Stimulated activated CD4-positive, alpha-beta T cell treated with anti-CD3 and anti-CD28 coated beads, Interleukin-15, amount 100 ng/mL, for 1 hour (primary cell): ENCODE measurements at places on chromosomes 2 and 18.

GRCh38 chr18:9319333-9319732, 15.2 kb upstream of the TWSG1 start:
- no peak for DNase-seq

DNA sequence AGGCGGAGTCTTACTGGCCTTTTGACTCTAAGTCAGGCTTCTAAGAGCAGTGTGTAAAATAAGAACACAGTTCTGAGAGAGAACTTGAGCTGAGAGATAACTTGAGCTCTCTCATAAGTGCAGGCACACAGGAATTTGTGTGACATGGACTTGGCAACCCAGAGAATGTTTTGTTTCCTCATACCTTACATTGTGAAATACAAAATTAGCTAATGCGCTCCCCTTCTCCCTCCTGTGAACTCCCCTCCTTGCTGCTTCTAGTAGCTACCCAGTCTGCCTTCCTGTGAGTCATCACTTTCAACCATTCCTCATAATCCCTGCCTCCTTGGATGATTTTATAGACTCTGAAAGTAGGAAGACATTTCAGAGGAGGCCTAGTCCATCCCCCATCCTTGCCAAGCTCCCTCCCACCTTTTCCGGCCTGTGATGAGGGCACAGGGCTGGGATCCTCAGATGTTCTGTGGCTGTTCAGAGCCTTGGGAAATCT, 22.6 kb downstream of the FER1L5 start:
- no peak for DNase-seq

DNA sequence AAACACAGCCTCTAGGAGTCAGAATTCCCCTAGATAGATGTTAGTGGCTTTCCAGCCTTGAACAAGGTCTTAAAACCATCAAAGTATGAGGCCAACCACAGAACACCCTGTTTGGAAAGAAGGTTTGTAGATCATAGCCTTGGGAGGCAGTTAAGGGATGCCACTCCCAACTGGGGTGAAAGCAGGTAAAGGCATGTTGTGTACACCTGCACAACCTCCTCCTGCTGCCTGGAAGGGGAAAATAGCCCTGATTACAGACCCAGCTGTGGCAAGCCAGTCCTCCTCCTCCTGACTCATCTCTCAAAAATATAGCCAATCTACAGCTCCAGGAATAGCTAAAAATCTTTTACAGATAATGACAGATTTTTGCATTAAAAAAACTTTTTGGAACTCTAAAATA, 108.1 kb downstream of the RBM43 start:
- no peak for DNase-seq

GRCh38 chr2:157087373-157088002, 170.0 kb upstream of the GALNT5 start:
- no peak for DNase-seq

DNA sequence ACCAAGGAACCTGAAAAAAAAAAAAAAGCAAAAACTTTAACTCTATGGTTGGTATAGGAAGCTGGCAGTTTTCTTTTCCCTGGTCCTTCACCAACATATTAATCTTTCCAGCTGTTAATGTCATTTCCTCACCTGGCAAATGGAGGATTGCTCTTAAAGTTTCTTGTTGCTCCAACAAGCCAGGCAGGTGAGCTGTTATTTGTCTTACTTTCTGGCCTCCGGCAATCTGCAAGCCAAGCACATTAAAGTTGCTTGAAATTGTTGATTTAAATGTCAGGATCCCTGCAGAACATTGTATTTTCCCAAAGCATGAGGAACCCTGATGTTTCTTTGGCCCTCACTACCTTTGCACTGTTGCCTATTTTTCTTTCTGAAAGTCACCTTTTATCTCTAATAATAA, 664.9 kb downstream of the METTL4 start:
- DNase-seq = no peak

- no peak for DNase-seq
Measured at GRCh38 chr18:79309614-79310358, 85.9 kb upstream of the NFATC1 start.

GRCh38 chr2:232142049-232142448, 180.5 kb downstream of the DIS3L2 start:
- DNase-seq = no peak

- DNase-seq = no peak
Measured at GRCh38 chr2:5535301-5535700, 156.9 kb upstream of the SOX11 start.

- no peak for DNase-seq
Measured at GRCh38 chr2:60095903-60096302, 457.6 kb downstream of the BCL11A start.

GRCh38 chr2:86782748-86783147, 8.0 kb downstream of the CD8A start:
- DNase-seq = no peak

- no peak for DNase-seq
Measured at GRCh38 chr2:61011678-61012077, 5.8 kb upstream of the PEX13 start.

DNA sequence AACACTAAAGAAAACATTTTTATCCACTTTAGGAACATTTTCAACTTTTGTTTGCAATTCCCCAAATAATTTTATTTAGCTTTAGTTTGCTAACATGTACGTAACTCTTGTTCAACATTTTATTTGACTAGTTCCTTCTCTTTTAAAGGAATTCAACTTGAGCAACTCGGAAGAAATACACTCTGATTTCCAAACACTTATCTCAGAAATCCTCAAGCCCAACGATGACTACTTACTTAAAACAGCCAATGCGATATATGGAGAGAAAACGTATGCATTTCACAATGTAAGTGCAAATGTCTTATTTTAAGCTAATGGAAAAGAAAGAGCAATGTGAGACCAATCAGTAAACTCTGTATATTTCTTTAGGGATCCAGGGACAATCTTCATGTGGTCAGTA, 10.1 kb downstream of the SERPINB10 start:
- DNase-seq = no peak

- peak; percentile 56 for DNase-seq
Measured at GRCh38 chr2:9703085-9703678, 72.4 kb upstream of the YWHAQ start.

DNA sequence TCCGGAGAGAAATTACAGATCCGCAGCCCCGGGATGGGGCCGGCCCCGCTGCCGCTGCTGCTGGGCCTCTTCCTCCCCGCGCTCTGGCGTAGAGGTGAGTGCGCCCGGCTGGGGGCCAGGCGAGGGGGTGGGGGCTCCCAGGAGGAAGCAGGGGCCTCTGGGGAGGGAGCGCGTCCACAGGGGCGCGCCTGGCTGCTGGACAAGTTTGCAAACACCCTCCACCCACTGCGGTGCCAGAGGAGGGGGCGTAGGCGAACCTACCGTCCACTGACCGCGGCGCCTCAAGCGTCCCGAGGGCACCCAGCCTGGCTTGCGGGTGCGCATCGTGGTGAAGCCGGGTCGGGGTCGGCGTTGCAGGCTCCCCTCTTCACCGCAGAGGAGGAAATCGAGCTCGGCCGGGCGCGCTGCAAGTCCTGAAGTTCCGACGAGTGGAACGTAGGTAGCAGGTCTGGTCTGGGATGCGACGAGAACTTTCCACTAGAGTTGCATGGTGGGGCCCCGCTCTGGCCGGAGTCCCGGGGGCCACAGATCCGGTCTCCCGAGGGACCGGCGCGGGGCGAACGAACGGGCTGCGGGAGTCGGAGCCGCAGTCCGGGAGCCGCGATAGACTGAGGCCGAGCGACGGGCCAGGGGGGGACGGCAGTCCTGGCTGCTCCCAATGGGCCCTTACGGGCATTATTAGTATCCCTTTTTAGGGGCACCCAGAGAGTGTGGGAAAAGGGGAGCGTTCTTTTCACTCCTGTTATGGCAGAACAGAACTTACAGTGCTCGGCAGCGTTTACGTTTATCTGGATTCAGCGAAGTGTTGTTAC, 502 bp downstream of the MERTK start:
- no peak for DNase-seq

GRCh38 chr18:45253973-45254708, 361.1 kb upstream of the SLC14A2 start:
- no peak for DNase-seq

GRCh38 chr2:12718711-12719399, 2.1 kb downstream of the TRIB2 start:
- DNase-seq = no peak

DNA sequence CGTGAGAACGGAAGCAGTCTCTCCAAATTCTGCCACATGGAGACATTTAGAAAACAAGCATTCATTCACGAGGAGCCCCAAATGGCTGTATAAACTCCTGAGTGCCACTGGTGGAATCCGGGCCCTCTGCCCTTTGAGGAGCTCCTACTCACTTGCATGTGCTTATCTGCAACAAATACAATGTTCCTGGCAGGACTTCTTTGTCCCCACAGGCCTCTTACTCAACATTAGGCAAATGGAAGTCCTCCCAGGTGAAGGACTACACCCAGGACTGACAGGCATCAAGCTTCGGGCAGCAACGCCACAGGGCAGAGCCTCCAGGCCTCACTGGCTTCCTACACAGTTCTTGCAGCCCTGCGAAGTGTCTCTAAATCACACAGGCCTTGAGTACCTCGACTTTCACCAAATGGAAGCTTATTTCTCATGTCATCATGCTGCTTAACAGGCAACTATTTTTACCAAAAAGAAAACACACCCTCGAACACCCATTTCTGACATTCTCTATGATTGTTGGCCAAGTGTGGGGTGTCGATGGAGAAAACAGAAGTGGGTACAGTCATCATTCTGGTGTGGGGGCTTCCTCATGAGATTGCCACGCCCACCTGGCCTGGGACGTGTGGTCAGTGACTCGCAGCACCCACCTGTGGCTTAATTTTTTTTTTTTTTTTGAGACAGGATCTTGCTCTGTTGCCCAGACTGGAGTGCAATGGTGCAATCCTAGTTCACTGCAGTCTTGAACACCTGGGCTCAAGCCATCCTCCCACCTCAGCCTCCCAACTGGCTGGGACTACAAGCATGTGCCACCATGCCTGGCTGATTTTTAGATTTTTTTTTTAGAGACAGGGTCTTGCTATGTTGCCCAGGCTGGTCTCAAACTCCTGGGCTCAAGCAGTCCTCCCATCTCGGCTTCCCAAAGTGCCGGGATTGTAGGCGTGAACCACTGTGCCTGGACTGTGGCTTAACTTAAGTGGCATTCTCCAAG, 186.8 kb upstream of the GLI2 start:
- no peak for DNase-seq

- no peak for DNase-seq
Measured at GRCh38 chr2:23454501-23455120, 69.6 kb downstream of the KLHL29 start.

GRCh38 chr2:180202467-180202951, 195.4 kb upstream of the CWC22 start:
- DNase-seq = no peak

DNA sequence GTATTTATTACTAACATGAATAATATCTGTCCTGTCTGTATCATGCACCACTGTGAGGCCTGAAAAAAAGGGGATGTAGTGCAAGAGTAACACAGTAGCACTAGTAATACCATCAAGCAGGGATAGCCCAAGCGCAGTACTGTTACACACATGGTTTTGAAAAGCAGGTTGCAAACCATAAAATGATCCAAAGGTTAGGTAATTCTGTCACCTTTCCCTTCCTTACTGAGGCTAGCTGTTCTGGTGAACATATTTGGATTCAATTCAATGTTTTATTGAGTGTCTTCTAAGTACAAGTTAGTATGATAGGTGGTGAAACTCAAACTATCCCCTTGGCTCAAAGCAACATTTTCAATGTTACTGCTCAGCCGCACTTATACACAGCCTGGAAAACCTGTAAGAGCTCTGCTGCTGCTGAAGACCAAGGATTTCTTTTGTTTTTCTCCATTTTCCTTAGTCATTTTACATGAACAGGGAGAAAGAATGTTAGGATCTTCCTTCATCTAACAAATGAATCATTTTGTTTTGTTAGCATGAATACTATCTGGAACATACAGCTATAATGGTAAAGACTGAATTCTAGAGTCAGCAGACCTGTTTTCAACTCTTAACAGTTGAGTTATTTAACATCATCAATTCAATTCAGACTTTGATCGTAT, 102.5 kb upstream of the ITPRID2 start:
- DNase-seq = no peak

DNA sequence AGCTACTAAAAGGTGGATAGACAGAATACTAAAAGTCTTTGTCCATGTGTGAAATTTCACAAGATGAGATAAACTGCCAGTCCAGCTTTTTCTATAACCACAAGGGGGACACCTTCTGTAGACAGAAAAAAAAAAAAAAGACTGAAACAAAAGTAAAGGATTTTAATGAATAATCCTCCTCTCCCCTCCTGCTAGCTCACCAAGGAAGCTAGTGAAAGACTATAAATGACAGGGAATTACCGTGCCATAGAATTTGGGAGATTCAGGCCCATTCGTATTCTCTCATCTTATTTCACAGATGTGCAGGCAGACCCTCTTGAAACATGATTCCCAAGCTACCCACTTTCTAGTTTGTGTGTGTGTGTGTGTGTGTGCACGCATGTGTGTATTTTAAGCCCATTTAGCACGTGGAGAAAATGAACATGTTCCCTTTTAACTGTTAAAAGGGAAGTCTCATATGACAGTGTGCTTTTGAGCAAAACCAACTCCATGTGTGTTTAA, 36.3 kb upstream of the SLC8A1 start:
- no peak for DNase-seq

- DNase-seq = no peak
Measured at GRCh38 chr2:56167616-56168562, 15.9 kb upstream of the CCDC85A start.

DNA sequence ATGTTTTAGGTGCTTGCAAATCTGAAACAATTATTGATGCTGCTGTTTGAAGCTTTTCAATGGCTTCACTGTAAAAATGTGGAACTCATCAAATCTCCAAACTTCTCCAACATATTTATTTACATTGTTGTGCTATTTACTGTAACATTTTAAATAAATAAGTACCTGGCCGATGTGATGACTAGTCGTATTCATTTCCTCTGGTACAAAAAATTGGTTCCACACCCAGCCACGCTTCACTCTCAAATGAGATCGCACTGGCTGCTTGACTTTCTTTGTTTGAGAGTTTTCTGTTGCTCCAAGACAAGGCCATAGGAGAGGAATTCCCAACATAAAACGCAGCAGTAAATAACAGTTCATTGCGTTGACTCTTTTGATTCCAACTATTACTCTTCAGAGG, 32.0 kb downstream of the CDH19 start:
- DNase-seq = no peak

- no peak for DNase-seq
Measured at GRCh38 chr18:22914633-22915032, 18.5 kb upstream of the RBBP8 start.

DNA sequence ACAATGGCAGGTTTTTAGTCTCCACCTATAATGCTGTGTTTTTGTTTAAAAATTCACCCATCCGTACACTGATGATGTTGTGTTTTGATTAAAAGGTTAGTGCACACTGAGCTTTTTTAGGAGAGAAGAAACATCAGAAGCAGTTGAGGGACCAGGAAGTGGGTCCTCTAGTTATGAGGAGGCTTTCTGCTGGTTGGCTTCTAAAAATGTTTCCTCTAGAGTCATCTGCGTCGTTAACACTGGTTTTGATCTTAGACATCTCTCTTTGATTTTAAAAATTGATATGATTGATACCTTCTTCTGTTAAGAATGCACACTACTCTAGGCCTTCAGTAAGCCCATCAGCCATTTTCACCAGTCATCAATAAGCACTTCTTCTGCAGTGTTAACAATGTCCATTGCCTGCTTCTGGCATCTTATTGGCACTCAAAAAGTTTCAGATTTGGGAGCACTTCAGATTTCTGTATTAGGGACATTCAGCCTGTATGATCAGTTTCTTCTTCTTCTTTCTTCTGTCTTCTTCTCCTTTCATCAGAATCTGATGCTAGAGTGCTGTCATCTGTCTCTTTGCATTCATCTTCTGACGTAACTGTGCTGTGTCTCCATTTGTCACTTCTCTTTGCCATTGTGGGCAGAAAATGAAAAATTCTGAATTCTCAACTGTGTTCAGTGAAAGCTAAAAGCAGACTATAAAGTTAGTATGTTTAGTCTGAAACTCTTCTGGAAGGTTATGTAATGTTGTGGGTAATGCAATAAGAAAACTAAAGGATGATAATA, 56.3 kb downstream of the PHLPP1 start:
- DNase-seq = no peak
